HAP-1 (cell line): ENCODE measurements at places on chromosomes 6 and 20.
A peak's percentile ranks its signal among the peaks of the same experiment; 100 is the strongest.

DNA sequence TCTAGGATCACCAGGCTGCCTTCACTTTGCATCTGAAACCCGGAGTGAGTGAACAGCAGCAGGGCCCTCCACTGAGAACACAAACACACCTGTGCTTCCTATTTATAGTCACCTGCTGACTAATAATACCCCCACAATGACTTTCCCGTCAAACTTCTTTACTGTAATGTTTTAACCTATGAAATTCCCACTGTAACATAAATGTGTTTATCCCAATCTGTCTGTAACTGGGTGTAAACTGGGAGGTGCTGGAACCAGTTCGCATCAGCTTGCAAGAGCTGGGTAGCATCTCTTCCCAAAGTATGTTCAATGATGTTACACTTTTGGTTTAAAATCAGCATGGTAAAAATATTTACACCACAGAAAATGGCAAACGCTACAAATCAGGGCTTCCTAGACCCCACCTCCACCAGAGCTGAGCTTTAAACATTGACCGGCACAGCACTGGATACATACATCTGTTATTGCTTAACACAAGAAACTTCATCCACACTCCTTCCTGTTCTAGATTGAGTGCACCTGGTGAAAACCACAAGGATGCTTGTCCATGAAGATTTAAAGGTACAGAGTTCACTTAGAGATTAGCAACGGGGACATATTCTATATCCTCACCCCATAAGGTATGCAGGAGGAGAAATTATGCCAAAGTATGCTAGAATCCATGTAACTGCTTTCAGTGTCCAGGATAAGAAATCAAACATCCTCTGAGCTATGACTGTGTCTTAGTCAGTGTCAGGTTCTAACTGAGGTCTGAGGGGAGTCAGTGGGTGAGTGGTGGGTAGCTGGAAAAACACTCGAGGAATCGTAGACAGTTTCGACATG lies 79.0 kb downstream of the ALDH8A1 start:
- DNase-seq = no peak

- no peak for DNase-seq
Measured at GRCh38 chr6:113856375-113856624, 845 bp upstream of the MARCKS start.

DNA sequence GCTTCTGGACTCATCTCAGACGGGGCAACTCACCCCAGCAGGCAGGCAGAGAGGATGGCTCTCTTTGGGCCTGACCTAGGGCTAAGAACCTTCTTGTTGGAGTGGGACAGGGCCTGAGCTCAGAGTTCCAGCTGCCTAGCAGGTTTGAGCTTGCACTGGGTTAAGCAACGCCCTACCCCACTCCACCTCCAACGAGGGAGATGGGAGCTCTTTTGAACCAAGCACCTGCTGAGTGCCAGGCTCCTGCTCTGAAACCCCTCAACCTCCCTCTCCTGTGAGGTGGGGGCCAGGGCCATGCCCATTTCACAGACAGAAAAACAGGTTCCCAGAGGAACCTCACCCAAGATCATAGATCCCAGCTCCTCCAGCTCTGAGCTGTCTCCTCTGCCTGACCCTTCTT lies 54.3 kb downstream of the SNAI1 start:
- no peak for DNase-seq

GRCh38 chr6:47439348-47439668 lies 38.3 kb upstream of the CD2AP start:
- DNase-seq = no peak

GRCh38 chr6:20790032-20790791 lies 256.0 kb downstream of the CDKAL1 start:
- no peak for DNase-seq

DNA sequence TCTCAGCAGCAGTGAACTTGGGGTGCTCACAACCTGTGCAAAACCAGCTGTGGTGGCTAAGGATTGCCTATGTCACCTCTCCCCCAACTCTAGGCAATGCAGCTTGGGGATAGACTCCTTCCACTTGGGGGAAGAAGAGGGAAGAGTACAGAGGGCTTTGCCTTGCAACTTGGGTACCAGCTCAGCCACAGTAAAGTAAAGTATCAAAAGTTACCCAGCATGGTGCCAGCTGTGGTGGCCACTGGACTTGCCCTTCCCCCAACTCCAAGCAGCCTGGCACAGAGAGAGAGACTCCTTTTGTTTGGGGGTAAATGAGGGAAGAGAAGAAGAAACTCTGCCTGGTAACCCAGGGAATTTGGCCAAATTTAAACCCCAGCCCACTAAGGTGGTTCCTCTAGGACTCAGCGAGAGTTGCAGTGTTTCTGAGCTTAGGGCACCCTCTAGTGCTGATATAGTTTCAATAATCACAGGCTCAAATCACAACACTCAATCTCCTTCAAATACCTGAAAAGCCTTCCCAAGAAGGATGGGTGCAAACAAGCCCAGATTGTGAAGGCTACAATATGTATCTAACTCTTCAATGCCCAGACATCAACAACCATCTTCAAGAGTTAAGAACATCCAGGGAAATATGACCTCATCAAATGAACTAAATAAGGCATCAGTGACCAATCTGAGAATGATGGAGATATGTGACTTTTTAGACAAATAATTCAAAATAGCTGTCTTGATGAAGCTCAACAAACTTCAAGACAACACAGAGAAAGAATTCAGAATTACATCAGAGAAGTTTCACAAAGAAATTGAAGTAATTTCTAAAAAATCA lies 7.6 kb upstream of the DEFB129 start:
- DNase-seq = peak; percentile 23

GRCh38 chr20:7856756-7857155 lies 83.5 kb downstream of the HAO1 start:
- DNase-seq = no peak

DNA sequence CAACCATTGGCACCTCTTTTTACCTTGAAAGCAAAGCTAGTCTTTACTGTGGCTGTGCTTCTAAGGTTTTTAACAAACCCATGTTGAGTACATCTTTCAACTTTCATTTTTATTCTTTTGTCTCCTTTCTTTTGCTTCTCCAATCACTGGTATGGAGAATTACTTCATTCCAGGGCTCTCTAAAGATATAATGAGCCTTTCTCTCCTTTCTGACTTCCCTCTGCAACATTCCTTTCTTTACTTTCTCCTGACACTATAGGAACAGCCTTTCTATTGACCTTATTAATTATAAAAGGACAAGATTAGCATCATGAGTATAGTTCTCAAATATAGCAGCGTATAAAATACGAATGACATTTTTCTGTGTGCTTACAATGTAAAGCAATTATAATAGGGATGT lies 23.1 kb upstream of the KIAA0408 start:
- peak; percentile 93 for DNase-seq

GRCh38 chr6:127821431-127821830 lies 79.4 kb downstream of the THEMIS start:
- no peak for DNase-seq

- peak; percentile 48 for DNase-seq
Measured at GRCh38 chr20:57498425-57499400, 26.2 kb downstream of the CTCFL start.

- DNase-seq = peak; percentile 69
Measured at GRCh38 chr6:43076464-43077332, 584 bp downstream of the PTK7 start.

- no peak for DNase-seq
Measured at GRCh38 chr6:170440437-170440836, 112.7 kb downstream of the PSMB1 start.

GRCh38 chr6:130848945-130849344 lies 21.7 kb downstream of the SMLR1 start:
- peak; percentile 69 for DNase-seq

- no peak for DNase-seq
Measured at GRCh38 chr6:12570461-12571030, 146.0 kb upstream of the PHACTR1 start.

DNA sequence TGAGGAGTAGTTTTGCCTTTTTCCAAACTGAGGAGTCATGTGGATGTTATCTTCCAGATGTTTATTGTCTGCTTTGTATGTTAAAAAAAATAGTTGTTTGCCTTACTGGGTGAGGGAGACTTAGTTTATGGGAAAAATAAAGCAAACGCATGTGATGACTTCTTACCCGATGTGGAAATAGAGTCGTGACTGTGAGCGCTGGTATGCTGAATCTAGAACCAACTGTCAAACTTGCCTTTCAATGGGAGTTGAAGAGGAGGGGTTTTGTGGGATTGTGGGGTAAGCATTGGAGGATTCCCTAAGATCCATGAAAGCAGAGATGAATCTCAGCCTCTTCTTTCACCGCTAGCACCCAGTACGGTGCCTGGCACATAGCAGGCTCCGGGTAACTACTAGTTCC lies 5.3 kb downstream of the DCBLD1 start:
- no peak for DNase-seq

GRCh38 chr6:128500014-128500413 lies 20.4 kb downstream of the PTPRK start:
- no peak for DNase-seq

DNA sequence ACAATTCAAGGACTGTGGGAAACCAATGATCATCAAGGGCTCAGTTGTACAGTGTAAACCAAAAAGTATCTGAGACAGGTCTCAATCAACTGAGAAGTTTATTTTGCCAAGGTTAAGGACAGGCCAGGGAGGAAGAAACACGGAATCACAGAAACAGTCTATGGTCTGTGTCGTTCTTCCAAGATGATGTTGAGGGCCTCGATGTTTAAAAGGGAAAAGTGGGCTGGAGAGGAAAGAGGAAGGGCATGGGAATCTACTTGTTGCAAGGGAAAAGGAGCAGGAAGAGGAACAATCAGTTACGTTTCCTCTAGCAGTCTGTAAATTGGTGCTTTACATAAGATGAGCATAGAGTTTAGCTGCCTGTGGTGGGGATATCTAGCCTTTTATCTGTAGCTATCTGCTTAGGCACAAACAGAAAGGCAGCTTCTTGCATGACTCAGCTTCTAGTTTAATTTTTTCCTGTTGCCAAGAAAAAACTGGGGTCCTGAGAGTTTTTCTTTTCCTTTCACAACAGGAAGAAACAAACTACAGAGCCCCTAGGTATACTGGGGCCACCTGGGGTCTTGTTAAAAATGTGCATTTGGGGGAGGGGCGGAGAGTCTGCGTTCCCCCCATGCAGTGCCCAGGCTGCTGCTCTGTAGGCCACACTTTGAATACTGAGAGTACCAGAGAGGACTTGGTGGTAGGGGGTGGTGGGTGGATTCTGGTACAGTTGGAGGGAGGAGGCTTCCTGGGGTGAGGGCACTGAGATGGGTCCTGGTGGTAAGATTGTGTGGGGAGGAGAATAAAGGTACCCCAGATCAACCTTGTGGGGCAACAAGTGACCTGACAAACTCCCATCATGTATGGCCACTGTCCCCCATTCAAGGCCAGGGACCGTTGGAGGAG lies 35.3 kb upstream of the EZR start:
- DNase-seq = no peak

- DNase-seq = no peak
Measured at GRCh38 chr20:51695574-51696303, 72.5 kb downstream of the ATP9A start.

- DNase-seq = no peak
Measured at GRCh38 chr6:17101422-17102257, at the start of gene STMND1. TSS of gene STMND1 (plus strand) at chr6:17102050. CDS start at chr6:17102258, 208 bp downstream.

GRCh38 chr6:160756871-160757270 lies 54.8 kb downstream of the PLG start:
- no peak for DNase-seq

DNA sequence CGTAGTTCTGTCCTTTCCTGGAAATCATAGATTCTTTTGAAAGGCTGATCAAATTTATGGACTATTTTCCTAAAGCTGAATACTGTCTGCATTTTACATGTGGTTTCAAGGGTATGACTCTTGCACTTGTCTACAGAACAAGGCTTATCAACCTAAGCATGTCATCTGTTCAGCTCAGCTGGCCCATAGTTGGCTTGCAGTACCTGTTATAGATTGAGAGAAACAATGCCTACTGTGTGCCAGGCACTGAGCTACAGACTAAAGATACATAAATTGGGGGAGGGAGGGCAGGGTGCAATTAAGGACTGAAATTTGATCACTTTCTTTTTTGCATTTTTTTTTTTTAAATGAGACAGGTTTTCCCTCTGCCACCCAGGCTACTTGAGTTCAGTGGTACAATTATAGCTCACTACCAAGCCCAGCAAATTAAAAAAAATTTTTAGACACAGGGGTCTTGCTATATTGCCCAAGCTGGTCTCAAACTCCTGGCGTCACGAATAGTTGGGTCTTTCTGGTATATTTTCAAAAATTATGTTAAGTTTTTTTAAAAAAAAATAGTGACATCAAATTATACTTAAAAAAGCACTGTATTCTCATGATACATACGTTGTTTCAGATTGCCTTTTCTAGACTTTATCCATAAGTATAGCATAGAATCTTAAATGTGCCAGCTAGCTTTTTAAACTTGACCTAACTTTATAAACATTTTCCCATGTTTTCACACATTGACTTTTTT lies 52.2 kb downstream of the RREB1 start:
- DNase-seq = no peak

DNA sequence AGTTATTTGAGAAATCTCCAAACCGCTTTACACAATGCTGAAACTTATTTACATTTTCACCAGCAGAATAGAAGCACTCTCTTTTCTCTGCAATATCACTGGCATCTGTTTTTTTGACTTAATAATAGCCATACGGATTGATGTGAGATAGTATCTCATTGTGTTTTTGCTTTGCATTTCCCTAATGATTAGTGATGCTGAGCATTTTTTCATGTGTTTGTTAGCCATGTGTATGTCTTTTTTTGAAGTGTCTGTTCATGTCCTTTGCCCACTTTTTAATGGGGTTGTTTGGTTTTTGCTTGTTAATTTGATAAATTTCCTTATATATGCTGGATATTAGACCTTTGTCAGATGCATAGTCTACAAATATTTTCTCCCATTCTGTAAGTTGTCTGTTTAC lies 73.6 kb downstream of the FBXO5 start:
- DNase-seq = no peak

DNA sequence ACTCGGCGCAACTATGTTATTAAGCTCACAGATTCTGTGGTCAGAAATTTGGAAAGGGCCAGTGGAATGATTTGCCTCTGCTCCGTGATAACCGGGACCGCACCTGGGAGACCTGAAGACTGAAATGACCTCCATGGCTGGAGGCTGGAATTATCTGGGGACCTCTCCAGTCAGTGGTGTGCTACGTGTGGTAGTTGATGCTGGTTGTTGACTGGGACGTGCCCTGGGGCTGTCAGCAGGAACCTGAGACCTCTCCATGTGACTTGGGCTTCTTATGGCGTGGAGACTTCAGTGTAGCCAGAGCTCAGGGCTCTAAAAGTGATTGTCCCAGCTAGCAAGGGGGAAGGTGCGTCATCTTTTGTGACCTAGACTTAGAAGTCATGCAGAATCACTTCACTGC lies 50.3 kb downstream of the CHMP4B start:
- no peak for DNase-seq

GRCh38 chr20:49219091-49219923 lies at the start of gene DDX27:
TSS of gene DDX27 (plus strand) at chr20:49219416. CDS start at chr20:49219449, 33 bp downstream.
- DNase-seq = peak; percentile 97

DNA sequence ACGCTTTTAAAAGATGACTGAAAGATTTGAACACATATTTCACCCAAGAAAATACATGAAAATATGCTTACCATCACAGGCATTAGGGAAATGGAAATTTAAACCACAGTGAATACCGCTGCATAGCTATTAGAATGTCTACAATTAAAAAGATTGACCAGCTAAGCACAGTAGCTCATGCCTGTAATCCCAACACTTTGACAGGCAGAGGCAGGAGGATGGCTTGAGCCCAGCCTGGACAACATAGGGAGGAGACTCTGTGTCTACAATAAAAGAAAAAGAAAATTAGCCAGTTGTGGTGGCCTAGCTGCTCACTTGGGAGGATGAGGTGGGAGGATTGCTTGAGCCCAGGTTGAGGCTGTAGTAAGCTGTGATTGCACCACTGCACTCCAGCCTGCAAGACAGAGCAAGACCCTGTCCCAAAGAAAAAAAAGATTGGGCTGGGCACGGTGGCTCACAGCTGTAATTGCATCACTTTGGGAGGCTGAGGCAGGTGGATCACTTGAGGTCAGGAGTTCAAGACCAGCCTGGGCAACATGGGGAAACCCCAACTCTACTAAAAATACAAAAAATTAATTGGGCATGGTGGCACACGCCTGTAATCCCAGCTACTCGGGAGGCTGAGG lies 163.7 kb upstream of the AKAP12 start:
- no peak for DNase-seq
